ENCODE measurements at places on chromosomes 6 and 20.

DNA sequence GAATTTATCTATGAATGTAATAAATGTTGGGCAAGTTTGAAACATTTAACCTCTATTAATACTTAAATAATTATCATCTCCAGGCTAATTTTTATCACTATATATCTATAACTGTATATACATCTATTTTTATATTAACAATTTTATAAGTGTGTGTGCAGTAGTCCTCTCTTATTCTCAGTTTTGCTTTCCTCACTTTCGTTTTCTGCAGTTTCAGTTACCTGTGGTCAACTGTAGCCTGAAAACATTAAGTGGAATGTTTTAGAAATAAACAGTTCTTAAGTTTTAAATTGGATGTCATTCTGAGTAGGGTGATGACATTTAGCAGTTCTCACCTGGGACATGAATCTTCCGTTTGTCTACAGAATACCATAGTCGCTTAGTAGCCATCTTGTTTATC is 379.4 kb upstream of the MAN1A1 start:
- DNase-seq = no peak

DNA sequence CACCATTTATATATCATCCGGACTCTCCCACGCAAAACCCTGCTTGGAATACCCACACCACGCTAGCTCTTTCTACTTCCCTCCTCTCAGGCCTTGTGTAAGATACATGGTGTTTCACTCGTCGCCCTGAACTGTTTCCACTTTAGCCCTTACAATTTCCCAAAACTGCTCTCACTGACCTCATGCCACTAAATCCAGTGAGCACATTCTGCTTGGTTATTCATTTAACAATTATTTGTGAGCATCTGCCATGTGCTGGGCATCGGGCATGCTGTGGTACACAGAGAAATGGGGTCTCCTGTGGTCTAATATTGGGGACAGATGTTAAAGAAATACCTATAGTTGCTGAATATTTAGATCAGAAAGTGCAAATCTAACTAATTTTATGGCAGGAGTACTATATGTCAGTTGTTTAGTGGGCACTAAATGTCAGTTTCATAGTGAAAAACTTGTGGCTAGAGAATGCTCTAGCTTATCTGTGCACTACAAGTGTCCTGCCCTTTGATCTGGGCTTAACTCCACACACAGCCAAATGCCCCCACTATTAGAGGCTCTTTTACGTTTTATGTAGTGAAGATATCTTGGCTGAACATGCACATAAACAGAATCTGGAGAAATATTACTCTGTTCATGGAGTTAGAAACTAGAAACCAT is 41.0 kb downstream of the PLEKHG1 start:
- DNase-seq = no peak

DNA sequence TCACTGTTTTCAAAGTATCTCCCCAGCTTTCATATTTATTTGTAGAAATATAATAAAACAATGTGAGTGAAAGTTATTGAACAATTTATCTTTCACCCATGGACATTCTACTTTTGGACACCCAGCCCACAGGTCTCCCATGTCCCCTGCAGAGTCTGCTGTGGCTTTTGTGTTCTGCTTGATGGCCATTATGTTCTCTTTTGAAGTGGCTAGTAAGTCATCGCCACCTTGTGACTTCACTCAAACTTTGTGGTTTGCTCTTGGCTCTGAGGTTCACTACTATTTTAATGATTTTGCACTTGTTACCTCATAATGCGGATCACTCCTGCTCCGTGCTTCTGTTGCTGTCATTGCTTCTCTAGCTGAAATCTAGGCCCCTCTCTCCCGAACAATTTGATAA is 10.2 kb upstream of the DEFB113 start:
- DNase-seq = no peak

DNA sequence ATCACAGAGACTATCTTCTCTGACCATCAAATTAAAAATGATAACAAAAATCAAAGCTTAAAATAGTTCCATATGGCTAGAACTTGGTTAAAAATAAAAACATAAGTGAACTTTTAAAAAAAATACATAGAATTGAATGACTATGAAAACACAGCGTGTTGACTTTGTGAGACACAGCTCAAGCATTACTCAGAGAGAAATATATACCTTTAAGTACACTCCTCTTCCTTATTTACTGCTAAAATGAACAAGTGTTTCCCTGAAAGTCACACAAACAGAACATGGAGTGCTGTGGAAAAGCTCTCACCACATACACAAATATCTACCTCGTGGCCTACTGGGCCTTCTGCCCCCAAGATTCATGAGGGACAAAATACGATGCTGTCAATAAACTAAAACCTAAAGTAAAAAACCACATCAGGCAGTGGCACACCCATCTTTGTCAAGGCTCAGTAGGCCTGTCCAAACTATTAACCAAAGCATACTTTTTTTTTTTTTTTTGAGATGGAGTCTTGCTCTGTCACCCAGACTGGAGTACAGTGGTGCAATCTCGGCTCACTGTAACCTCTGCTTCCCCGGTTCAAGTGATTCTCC is 7.5 kb downstream of the FAXC start:
- DNase-seq = no peak

DNA sequence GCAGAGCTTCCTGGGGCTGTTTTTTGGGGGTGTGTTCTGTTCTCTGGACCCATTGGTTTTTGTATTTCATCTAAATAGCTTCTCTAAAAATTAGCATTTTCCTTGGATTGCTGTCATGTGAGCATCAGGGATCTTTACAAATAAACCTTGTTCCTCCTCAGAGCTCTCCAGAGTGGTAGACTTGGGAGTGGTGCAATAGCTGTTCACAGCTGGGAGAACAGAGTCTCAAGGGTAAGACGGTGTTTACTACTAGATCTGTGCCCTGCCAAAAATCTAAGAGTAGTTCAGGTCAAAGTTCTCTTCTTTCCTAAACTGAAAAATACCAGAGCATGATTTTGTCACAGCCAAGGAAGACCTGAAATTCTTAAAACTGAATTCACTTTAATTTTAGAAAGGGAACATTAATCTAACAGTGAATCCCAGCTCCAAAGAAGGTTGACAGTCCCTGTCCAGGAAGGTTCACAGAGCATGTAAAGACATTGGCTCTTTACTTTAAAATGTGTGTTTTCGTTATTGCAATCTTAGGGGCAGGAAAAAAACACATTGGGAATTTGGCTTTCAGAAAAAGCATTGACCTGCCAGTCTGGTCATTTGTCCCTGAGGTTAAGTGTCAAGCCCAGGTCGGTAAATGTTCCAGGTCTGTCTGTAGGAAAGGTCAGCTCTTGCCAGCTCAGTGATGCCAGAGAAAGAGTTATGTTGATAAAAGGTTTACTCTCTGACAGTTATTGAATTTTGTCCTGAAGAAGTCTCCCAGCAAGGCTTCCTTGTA is 43.3 kb downstream of the VAPB start:
- no peak for DNase-seq

GRCh38 chr6:56327946-56328727 is 80.8 kb upstream of the COL21A1 start:
- no peak for DNase-seq

GRCh38 chr6:32222333-32223230 is 1.3 kb downstream of the NOTCH4 start:
- no peak for DNase-seq

Measured in NCI-H345 (cell line).